Inflammatory macrophage treated with lipopolysaccharide for 4 hours (primary cell): ENCODE measurements at places on chromosomes 2 and 18.

- DNase-seq, result peak; percentile 15
Measured at GRCh38 chr2:134167015-134167414, 86.9 kb upstream of the MGAT5 start.

DNA sequence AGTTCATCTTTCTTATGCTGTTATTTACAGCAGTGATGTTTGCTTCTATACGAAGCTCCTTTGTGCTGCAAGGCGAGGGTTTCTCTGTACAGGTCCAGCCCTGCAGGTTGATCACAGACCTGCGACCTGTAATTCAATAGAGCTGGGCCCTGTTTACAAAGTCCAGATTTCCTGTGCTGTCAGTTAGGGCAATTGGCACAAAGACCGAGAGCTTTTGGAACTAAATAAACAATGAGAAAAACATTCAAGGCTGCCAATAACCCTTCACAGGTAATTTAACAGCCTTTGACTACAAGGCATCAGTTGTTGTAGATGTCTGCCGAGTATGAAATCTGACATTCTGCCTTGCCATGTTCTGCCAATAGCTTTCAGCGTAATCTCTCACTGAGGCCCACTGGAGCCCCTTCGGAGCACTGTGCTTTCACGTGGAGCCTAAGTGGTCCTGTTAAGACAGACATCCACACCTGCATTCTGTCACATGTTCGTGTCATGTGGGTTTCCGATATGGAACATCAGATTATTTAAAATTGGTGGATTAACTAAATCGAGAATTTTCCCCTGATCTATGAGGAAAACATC, 232.5 kb downstream of the PTGR3 start:
- no peak for DNase-seq

GRCh38 chr2:151161821-151162551, 99.7 kb downstream of the RBM43 start:
- peak; percentile 2 for DNase-seq

- no peak for DNase-seq
Measured at GRCh38 chr2:102143450-102143985, 972 bp downstream of the IL1R1 start.

DNA sequence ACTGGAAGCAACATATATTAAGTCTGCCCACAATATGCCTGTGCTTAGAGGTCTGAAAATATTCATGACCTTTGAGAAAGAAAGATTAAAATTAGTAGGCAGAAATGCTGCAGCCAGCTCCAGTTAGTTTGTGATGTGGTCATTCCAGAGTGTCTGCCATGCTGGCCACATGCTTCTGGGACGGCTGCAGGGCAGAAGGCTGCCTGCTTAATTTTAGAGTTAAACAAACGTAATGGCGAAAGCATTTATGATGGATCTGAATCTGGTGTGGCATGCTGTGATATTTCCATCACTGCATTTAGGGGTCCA, 95.4 kb downstream of the FHOD3 start:
- DNase-seq, result no peak

GRCh38 chr2:19609266-19609665, 250.8 kb upstream of the OSR1 start:
- no peak for DNase-seq

- DNase-seq, result no peak
Measured at GRCh38 chr2:175009917-175010621, 4.9 kb upstream of the CHN1 start.

DNA sequence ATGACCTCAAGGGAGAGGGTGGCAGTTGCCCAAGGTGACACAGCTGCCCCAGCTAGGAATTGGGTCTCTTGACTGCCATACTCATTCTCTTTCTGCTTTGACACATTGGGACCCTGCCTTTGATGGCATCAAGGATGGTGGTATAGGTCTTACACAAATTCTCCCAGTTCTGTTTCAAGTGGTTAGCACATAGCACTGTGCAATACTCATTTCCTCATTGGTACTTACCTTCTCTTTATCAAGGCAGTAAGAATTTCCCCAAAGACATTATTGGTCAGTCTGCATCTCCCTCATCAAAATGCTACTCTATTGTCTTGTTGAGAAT, 35.9 kb upstream of the CCDC93 start:
- DNase-seq, result peak; percentile 55

- peak; percentile 62 for DNase-seq
Measured at GRCh38 chr2:196101325-196101991, 32.8 kb upstream of the DNAH7 start.

- DNase-seq, result no peak
Measured at GRCh38 chr2:84815146-84815545, 65.7 kb downstream of the TRABD2A start.

DNA sequence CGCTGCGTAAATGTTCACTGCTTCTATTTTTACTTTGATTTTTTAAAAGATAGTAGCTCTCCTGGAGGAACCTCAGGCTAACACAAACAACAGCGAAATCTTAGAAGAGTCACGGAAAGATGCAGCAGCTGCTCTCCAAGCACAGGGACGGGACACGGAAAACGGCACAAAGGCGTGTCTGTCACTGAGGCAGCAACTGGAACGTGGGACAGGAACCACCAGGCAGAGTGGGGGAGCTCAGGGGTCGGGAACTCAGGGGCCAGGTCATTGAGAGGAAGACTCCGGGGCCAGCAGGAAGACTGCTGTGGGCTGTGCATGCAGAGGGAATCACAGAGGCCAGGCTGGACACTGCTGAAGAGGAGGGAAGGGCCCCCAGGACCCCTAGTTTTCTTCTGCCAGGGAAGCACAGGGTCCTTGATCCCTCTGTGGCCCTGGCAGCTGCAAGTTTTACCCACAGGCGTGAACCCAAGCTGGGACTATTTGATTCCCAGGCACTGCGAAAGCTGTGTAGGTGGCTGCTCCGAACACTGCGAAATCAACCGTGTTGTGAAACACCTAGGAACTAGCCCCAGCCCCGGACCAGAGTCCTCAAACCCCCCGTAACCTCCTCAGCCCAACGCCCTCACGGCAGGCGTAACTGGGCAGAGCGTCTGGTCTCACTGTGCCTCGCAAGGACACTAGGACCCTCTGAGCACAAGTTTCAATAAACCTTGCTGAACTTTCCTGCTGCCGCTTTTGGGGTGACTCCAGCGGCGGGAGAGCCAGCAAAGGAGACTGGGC, 263.0 kb downstream of the EIPR1 start:
- no peak for DNase-seq

GRCh38 chr2:71609958-71610357, 156.6 kb downstream of the DYSF start:
- peak; percentile 58 for DNase-seq
